Fibroblast of skin of right quadriceps (primary cell): ENCODE measurements at places on chromosomes 16 and 17.

GRCh38 chr16:19980632-19981265 is 92.9 kb downstream of the GPR139 start:
- no peak for DNase-seq

GRCh38 chr17:76658242-76658662 is 14.7 kb upstream of the ST6GALNAC1 start:
- DNase-seq: no peak

DNA sequence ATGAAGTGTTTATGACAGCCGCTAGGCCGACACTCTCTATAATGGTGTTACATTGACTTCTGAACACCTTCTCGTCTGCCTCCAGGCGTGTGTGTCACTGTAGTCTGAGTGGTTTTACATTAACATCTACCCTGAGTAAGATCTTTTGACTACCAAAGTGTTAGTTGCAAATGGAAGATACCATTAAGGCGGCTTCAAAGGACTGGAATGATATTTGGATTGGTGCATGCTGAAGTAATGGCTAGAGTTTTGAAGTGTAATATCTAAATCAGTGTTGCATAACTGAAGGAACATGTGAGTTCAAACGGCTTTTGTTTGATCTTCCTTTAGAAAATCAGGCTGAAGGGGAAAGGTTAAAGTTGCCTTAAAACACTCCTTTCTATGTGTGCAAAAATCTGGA is 52.2 kb downstream of the BCAS3 start:
- DNase-seq: no peak

DNA sequence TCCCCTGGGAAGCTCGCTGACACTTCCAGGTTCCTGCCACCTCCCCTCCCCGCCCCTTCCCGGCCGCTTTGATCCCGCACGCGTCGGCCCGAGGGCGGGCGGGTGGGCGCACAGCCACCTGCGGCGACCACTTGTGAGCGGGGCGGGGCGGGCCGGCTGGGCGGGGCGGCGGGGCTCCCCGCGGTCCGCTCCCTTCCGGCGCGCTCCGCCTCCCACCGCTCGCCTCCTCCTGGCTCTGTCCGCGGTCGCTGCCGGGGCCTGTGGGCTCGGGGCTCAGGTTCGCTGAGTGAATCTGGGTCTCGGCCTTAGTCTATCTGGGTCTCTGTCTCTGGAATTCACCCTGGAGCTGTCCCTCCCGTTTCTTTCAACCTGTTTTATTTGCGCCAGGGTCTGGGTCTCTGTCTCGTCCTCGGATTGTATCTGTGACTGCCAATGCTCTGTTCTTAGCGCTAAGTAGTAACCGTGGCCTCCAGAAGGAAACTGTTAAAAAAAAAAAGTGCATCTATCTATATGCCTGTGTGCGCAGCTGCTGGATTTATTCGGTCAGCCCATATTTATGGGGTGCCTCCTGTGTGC is 2.7 kb upstream of the HES7 start:
- no peak for DNase-seq

GRCh38 chr17:18857864-18858566 is at the start of gene PRPSAP2:
TSS of gene PRPSAP2 (plus strand) at chr17:18858131. CDS start at chr17:18865834, 7,703 bp downstream.
- peak; percentile 92 for DNase-seq

DNA sequence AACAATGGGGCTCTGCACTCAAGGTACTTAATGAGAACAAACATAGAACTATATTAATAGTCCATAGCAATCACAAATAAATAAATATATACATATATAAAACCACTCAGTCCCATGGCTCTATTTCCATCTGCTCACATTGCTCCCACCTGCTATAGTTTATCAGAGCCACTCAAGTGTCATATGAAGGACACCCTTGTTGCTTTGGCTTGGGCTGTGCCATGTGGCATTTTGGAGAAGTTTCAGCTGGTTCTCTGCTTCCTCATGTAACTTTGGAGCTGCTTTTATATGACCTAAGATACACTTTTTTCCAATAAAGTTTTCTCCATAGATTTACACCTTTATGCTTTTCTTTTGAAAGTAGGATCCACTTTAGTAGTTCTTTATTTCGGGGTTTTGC is 126.4 kb downstream of the KCNJ2 start:
- DNase-seq: no peak

DNA sequence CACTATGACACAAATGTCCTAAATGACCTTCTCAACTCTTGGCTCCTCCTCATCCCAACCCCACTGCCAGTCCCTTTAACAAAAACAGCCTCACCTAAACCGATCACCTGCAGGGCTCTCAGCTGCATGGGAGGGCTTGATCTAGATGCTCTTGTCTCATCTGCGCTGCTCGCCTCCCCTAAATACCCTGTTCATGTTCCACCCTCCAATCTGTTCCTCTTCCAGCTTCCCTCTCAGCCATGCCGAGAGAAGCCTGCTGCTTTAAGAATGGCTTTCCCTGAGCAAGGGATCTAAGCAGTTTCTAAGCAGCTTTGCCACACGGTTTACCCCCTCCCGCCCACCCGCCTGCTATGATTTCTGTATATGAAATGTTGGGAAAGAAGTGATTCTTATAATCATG is 23.7 kb downstream of the PIPOX start:
- no peak for DNase-seq

DNA sequence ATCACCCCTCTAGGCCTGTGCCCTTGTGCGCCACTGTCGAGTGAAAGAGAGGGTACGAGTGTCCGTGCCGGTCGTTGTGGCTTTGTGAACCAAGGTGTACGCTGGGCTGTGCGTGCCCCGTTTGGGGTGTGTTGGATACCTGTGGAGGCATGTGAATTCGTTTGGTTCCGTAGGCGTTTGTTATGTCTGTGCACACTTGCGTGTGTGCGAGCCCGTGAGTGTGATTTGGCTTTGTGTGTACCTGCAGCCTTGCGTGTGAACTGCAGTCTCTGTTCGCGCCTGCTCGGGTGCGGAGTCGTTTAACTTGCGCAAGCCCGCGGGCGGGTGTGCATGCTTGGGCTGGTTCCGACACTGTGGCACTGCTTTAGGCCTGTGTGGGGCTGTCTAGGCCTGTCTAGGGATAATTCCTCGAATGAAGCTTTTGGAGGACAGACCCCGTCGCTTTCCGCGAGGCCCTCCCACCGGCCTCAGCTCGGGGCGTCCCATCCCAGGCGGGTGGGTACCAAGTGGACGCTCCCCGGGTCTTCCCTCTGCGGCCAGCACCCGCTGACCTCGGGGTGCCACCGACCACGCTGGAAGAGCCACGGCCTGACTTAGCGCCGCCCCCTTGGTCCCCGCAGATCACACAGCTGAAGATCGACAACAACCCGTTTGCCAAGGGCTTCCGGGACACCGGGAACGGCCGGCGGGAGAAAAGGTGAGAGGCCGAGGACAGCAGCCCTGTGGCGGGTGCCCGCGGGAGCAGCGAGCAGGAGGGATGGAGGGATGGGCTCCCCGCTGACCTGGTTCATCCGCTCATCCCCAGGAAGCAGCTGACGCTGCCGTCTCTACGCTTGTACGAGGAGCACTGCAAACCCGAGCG is 4.4 kb downstream of the TBX2 start:
- no peak for DNase-seq

DNA sequence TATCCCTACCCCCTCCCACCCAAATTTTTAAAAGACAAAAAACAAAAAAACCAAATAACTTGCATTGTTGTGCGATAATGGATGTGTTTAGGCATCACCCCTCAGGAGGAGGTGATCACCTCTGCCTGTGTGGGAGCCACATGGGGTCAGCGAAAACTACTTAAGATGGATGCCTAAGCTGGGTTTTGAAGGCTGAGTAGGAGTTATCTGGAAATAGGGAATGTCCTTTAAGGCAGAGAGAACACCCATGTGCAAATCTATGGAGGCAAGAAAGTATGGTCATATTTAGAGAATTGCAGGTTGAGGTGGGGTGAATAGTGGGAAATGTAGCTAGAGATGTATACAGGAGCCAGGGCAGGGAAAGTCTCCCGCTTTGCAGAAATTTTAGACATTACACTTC is 5.6 kb upstream of the TACO1 start:
- DNase-seq: no peak

DNA sequence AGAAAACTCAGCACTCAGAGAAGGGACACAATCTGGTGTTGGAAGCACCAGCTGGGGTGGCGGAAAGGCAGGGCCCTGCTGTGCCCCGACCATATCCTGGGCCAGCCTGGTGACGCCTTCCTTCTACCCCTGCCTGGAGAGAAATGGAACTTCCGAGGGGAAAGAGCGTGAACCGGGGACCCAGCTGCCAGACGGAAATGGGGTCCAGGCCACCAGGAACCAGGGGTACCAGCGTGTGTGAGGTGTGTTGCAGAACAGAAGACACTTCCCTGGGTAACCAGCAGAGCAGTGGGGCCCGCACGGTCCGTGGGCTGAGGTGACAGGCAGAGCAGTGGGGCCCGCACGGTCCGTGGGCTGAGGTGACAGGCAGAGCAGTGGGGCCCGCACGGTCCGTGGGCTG is 6.8 kb downstream of the RAB40B start:
- no peak for DNase-seq

- DNase-seq: peak; percentile 79
Measured at GRCh38 chr17:13569398-13570123, 32.2 kb downstream of the HS3ST3A1 start.

GRCh38 chr16:46743232-46743719 is 4.9 kb downstream of the MYLK3 start:
- peak; percentile 37 for DNase-seq

DNA sequence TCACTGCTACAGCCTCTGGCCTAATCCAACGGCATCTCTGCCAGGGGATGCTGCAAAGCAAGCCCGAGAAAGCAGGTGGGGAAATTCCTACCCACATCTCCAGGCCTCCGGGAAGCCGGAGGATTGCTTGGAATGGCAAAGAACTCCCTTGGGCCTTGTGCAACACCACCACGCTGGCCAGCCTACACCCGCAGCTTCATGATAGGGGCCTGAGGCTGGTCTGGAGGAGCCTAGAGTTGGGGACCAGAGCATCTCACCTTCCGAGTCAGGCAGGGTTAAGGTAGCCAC is 20.3 kb downstream of the GGA3 start:
- DNase-seq: peak; percentile 12

GRCh38 chr17:53168413-53168812 is 654.3 kb upstream of the KIF2B start:
- DNase-seq: no peak

GRCh38 chr17:63445954-63446752 is at the start of gene CYB561:
TSS of gene CYB561 (minus strand) at chr17:63446306. CDS start at chr17:63437547, 8,759 bp downstream.
- peak; percentile 53 for DNase-seq

- no peak for DNase-seq
Measured at GRCh38 chr17:43015579-43015978, 6.6 kb downstream of the VAT1 start.

GRCh38 chr16:69508033-69508755 is 57.6 kb upstream of the NFAT5 start:
- no peak for DNase-seq

DNA sequence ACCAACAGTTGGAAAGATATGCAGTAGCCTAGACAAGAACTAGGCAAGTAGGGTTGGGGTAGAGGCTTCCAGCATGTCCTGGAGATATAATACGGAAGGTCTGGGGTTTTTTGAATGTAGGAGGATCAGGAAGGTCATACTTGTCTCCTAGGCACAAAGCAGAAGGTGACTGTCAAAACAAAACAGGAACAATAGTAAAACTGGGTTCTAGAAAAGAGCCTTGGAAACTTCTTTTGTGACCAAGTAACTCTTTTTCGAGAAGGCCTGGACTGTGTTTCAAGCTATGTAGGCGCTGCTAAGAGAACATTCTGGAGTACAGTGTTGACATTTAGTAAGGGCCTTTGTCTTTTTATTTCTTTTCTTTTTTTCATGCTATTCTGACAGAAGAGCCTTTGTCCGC is 26.9 kb upstream of the TENT4B start:
- DNase-seq: no peak

DNA sequence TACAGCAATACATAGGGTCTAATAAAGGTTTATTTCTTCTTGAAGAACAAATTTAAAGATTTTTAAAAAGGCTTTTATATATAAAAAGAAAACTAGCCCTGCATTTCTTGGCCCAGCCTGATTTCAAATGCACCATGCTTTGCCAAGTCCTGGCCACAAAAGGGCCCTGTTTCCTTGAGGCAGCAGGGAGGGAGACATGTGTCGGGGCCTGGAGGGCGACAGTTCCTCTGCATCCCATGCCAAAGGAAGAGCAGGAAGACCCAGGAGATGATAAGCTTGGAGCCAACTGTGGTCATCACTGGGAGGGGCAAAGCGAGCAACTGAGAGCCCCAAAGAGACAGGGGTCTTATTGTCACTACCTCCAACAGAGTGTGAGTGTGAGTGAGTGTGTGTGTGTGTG is 571.5 kb upstream of the PSMD7 start:
- no peak for DNase-seq

GRCh38 chr16:3497771-3498170 is 2.5 kb upstream of the C16orf90 start:
- no peak for DNase-seq

GRCh38 chr17:77331301-77331864 is 190.6 kb downstream of the SEC14L1 start:
- DNase-seq: peak; percentile 86

DNA sequence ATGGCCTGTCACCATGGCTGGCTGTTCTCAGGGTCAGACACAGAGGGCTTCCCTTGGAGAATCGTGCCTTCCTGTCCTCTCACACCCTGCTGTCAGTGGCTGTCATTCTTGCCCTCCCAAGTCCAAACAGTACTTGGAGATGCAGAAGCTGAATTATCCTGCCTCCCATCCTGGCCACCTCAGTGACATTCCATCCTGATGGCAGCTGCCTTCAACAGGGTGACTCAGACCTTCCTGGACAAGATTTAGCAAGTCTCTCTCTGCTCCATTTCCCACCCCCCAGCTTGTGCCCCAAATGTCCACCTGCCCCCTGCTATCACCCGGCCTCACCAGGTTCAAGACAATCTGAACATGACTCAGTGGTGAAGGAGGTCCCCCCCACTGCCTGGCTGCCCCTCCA is 4.8 kb upstream of the KRT36 start:
- peak; percentile 40 for DNase-seq

DNA sequence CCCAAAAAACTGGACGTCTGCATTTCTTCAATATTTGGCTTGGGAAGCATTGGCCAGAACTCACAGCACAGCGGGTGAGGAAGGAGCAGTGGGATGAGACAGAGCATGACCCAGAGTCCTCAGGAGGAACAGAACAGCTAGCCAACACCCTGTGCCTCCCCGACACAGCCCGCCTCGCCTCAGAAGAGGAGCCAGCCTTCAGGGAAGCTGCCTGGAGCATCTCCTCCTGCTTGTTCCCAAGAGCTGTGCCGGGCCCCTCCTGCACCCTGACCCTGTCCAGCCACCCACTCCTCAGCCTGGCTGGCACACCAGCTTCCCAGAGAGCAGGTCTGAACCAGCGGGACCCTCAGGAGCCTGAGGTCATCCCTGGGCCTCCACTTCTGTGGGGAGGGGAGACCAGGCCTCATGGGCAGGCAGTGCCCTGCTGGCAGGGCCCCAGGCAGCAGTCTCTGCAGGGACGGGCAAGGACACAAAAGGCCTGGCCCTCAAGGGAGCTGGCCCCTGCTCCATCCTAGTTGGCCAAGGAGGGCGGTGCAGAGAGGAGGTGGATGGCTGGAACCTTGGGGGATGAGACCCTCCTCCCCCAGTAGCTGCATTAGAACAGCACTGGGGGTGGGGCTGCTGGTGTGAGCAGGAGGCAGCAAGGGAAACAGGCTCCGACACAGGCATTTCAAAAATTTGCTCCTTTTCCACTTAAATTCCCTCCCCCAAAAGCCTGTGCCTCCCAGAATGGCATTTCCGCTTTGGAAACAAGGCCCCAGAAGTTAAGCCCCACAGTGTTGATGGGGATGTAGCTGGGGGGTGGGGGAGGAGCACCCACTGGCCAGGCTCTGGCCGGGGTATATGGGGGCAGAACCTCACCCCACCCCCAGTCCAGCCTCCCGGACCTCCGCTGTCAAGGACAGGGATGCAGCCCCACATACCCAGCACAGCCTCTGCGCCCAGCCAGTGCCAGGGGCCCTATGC is 1.8 kb upstream of the BCAR1 start:
- peak; percentile 96 for DNase-seq

- peak; percentile 35 for DNase-seq
Measured at GRCh38 chr17:38663125-38663751, 11.5 kb downstream of the EPOP start.
